OCI-LY7 (cell line): ENCODE measurements at places on chromosomes 11 and 22. TPM values are rescaled to one million over a fixed set of nuclear protein-coding genes. Genes with fewer than 3 reads are reported as not detected.
A peak's percentile ranks its signal among the peaks of the same experiment; 100 is the strongest.

The MEN1 gene
- total RNA-seq, result 71.6 and 72.4 TPM in 2 replicates

DNA sequence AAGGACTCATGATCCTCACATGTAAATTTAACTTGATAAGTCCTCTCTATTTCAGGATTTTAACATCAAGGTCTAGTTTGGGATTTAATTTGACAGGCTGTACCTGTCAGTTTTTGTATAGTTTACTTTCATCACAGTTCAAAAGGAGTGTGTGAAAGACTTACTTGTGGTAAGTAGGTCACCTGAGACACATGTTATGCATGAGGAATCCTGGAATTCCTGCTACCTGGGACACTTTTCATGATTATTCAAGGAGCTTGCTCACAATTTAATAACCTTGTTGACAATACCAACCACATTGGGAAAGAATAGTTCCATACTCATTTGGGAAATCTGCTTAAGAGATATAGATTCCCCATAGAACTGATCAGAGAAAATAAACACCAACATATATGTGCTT lies 15.8 kb upstream of the SLC36A4 start:
- no peak for DNase-seq

The DRICH1 gene
- total RNA-seq, result 0.49 TPM in 1 of 2 replicates, not detected in the other

DNA sequence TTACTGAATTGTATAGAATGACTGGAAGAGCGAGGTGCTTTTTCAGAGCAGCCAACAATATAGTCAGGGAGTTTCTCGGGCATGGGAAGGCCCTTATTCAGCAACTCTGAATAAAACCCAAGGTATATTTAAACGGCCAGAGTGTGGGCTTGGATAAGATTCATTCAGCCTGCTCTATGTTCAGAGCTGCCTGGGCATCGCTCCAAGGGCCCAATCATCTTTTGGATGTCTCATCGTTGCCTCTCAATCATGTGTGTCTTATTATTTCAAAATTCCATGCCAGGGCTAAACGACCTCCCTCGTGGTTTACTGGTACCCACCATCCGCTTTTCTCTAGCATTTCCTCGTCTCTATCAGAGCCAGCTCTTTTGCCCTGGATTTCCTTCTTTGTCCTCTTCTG lies 19.5 kb upstream of the NTM start:
- no peak for DNase-seq

The FOSL1 gene
- total RNA-seq, result 0.52 TPM in 1 of 2 replicates, not detected in the other

- DNase-seq, result no peak
Observed at GRCh38 chr11:4064278-4064955, 30.2 kb upstream of the RRM1 start.

DNA sequence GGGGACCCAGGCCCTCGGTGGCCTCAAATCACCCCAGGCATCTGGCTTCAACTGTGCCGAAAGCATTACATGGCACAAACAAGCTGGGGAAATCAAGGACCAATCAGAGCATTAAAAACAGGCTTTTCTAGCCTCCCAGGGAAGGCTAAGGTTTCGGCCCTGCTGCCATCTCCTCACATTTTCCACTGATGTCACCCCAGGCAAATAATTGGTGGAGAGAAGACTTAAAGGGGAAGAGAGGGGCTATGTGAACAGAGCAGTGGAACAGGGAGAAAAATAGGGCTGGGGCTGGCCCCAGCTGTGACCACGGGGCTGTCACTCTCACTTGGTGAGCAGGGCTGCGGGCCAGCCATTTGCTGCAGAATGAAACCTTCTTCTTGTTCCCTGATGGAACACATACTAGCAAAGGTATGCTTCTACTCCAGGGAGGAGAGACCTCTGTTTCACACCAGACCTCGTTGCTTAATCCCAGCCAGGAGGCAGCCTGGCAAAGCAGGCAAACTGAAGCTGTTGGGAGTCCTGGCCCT lies 581.3 kb downstream of the SOX6 start:
- DNase-seq, result no peak

DNA sequence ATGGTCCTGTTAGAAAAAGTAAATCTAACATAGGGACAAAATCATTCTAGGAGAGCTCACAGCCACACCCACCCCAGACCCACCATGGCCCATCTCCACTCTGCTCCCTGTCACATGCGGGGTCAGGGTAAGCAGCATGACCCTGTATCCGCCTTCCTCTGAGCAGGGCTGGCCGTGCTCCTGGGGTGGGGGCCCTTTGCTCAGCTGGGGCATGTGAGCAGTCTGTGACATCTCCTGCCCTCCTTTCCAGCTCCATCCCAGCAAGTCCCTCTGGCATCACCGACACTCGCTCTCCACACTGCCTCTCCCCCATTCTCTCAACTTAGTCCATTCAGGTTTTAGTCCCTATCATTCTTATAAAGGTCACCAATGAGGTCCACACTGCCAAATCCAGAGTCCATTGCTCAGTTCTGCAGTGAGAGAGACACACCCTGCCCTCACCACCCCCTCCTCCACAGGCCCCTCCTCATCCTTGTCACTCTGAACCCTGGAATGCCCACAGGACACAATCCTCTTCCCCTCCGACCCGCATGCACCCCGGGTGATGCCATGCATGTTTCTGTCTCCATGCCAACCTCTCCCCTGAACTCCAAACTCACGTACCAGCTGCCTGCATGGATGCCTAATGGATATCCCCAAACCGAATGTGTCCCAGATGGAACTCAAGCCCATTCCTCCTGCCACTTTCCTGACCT lies 65.1 kb upstream of the PITPNB start:
- DNase-seq, result no peak

The SREBF2 gene
- 312 and 330 TPM in 2 replicates for total RNA-seq

The FAM118A gene
- 33.9 and 41.5 TPM in 2 replicates for total RNA-seq

GRCh38 chr11:97557399-97557798 lies 1167.6 kb downstream of the JRKL start:
- DNase-seq, result no peak

The OR2AG1 gene
- total RNA-seq, result not detected in 2 replicates

DNA sequence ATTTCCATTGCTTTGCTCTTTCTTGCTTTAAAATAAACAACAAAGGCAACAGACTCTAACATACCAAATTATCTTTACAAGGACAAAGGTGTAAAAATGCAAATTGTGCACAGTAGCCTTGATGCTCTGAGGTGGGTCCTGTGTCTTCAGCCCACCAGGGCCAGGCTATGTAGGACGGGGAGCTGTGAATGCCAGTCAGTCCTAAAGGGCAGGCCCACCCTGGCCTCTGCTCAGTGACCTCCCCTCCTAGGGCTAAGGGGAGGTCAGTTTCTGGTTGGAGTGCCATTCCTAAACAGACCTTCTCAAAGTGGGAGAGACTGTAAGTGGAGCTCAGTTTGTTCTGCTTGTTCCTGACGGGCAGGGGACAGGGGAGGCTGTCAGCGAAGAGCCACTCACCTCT lies 78.0 kb upstream of the SUSD2 start:
- no peak for DNase-seq

- DNase-seq, result no peak
Observed at GRCh38 chr22:31332010-31332409, 14.1 kb downstream of the PATZ1 start.

- DNase-seq, result no peak
Observed at GRCh38 chr11:27735281-27735680, 35.0 kb upstream of the BDNF start.

- DNase-seq, result peak; percentile 24
Observed at GRCh38 chr11:62245271-62245753, 3.3 kb downstream of the SCGB1D2 start.

DNA sequence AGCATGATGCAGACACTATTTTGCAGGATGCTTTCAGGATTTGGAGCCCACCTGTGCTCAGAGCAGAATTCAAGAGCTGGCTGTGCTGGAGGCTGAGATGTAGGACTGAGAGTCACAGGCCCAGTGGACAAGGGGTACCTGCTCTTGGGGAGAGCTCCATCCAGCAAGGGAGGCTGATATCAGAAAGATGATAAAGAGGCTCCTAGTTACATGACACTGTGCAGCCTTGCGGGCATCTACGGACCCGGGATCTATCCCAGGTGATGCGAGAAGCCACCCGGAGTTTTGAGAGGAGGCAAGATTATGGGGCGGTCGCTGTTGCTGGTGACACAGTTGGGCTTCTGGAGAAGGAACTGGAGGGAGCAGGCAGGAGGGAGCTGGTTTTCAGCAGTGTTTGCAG lies 579.0 kb downstream of the TBC1D22A start:
- no peak for DNase-seq

The CEND1 gene
- 25.6 and 32.5 TPM in 2 replicates for total RNA-seq

- DNase-seq, result no peak
Observed at GRCh38 chr22:38921120-38921519, 36.3 kb upstream of the APOBEC3A start.

DNA sequence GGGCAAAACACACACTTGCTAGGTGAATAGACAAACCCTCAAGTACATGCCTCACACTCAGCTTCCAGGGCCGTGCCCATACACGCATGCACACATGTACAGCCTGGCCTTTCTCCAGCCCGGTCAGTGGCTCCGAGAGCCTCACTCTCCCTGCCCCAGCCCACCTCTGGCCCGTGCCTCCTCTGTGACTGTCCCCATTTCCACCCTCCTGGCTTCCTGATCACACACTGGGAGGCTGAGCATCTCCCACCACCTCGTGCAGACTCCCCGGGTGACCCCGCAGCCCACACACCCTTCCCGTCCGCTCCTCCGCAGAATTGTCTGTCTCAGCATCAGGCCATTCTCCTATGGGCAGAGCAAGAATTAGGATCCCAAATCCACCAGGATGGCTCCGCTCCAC lies 634.1 kb downstream of the TBC1D22A start:
- no peak for DNase-seq

DNA sequence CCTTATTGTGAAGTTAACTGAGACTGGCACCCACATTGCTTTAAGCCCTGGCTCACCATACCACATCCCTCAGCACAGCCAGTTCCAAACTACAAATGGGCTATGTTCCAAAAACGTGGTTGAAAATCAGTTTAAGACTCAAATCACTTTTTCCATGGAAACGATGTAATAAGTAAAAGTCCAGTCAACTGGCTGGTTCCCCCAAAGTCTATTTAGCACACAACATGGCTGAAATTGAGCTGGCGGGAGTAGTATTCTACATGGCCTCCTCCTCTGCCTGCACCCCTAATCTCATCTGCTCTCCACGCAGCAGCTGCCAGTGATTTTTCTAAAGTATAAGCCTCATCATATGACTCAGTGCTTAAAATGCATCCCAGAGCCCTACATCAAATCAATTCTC lies 40.9 kb upstream of the BIRC3 start:
- DNase-seq, result no peak

The BMAL1 gene
- total RNA-seq, result not detected in 2 replicates

- DNase-seq, result no peak
Observed at GRCh38 chr11:70466154-70466553, 67.8 kb downstream of the CTTN start.

GRCh38 chr11:134455516-134455915 lies 43.5 kb upstream of the B3GAT1 start:
- DNase-seq, result no peak

GRCh38 chr11:131858505-131858904 lies 488.1 kb downstream of the NTM start:
- no peak for DNase-seq

DNA sequence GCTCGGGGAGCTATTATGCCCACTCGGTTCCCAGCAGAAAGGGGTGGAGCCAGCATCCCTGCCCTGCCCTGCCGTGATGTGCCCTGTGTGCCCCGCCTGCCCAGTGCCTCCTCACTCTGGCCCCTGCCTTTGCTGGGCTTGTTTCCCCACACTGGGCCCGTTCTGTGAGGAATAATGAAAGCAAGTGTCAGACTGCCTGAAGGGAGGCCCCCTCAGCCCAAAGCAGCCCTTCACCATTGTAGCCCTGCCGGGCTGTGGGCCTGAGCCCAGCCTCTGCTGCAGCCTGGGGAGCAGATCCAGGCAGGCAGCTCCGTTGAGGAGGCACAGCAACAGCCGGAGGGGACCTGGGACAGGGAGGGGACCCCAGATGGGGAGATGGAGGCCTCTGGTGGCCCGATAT lies 20.2 kb upstream of the NEFH start:
- no peak for DNase-seq

The TMEM45B gene
- total RNA-seq, result not detected in 2 replicates

GRCh38 chr11:16809886-16810668 lies 71.6 kb downstream of the C11orf58 start:
- no peak for DNase-seq

The FUT4 gene
- 1.2 and 1.7 TPM in 2 replicates for total RNA-seq

- DNase-seq, result peak; percentile 61
Observed at GRCh38 chr11:125874556-125875124, 12.8 kb upstream of the HYLS1 start.

GRCh38 chr11:104830080-104830479 lies 68.2 kb downstream of the CASP12 start:
- no peak for DNase-seq

DNA sequence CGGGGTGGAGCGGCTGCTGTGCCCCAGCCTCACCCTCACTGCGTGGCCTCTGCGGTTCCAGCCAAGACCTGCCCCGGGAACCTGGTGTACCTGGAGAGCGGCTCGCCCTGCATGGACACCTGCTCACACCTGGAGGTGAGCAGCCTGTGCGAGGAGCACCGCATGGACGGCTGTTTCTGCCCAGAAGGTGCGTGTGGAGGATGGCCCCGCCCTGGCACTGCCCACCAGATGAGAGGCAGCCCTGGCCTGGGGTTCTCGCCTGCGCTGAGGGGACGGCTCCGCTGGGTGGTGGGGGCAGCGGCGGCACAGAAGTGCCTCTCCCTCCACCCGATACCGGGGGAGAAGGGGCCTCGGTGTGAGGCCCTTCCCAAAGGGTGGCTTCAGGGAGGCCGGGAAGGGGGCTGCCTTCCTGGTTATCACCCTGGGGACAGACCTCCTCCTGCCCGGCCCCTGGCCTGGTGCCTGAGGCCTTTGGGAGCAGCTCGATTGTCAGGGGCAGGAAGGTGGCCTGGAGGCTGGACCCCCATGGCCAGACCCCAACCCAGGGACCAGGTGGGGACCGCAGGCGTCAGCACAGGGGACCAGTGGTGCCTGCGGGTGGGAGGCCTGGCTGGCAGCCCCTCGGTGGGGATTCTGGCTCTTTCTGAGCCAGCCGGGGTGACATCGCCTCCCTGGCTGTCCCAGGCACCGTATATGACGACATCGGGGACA lies 7.1 kb downstream of the MUC2 start:
- no peak for DNase-seq

- DNase-seq, result no peak
Observed at GRCh38 chr11:76074148-76075095, 131.9 kb downstream of the WNT11 start.

- no peak for DNase-seq
Observed at GRCh38 chr22:30867746-30868662, 100.6 kb downstream of the MORC2 start.

DNA sequence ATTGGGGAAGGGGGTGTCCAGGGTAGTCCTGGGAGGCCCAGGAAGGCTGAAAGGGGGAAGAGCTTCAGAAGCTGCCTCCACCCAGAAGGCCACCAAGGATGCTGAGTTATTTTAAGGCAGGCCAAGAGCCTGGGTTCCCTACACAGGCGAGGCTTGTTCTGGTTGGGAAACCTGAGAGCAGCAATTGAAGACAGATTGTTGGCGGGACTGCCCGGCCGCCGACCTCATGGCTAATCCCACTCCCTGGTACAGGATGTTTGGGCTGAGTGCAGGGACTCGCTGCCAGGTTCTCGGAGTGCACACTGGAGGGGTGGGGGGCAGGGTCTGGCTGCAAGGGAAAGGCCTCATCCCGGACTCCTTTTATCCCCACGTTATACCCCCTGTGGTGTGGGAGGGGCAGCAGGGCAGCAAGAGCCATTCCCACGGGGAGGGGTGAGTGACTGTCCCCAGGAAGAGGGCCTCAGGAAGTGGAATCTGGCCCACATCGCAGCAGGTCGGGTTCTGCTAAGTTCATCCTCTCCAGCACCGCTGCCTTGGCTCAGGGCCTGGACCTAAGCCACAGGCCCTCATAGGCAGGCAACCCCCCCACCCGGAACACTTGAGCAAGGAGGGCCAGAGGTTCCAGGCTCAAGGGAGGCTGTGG lies 43.6 kb upstream of the PRR5 start:
- no peak for DNase-seq

The CHEK1 gene
- 135 and 147 TPM in 2 replicates for total RNA-seq
